ENCODE measurements at places on chromosomes 1 and 21.

- no peak for DNase-seq
These were observed 21.3 kb upstream of the RUNX1 start for GRCh38 chr21:35070436-35070835.

DNA sequence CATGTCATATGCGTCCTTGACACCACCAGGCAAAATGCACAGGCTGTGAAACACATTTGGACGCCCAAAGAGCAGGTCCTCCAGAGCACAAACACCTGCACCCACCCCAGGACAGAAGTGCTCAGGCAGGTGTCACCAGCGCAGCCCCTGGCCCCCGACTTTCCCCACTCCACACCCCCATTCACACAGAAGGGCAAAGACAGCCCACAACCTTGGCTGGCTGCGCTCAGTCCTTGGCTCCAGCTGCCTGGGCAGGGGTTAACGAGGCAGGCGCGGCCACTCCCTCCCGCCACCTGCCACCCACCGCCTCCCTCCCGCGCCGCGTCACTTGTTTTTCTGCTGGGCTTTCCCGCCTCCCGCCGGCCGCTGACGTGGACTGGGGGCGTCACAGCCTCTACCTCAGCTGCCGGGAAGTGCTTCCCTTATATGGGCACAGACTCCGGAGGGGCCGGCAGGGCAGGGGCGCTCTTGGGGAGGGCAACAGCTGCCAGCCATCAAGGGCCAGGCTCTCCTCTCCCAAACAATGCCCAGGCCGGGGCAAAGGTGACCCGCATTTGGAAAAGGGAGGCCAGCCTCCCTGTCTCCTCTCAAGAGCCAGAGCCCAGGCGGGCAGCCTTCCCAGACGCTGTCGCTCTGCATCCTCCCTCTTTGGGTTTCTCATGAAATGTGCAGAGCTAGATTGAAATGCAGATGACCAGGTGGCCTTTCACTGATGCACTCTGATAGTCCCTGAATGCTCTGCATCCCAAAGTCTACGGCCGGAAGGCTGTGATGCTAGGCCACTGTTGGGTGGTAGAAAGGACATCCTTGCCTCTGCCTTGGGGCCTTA is 14.8 kb upstream of the BTG2 start:
- peak; percentile 95 for DNase-seq

DNA sequence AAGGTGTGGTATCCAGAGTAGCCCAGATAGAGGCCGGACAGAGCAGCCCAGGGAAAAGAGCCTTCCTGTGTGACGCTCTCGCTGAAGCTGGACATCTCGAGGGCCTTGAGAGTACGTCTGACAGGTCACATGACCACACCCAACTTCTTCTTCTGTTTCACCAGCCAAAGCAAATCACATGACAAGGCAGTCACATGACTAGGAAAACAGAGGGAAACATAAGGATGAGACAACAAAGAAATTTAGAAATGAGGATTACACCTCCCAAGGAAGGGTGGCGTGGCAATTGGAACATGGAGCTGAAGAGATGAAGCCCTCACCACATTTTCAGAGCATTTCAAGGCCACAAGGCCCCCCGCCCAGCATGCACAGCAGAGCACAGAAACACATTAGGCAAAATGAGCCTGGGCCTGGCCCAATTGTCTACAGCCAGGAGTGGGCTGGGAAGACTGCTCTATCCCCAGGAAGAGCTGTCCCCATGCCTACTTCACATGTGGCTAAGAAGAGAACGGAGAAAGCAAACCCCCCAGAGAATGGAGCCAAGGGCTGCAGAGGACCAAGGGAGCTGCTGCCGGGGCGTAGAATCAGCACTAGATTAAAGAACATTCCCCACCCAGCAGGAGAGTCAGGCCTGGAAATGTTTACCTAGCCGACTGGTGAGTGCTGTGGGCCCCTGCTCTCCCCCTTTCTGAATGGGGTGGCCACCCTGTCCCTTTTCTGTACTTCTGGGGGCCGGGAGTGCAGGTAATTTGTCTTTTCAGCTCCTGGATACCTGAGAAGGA is 305.1 kb downstream of the NPHP4 start:
- no peak for DNase-seq

- DNase-seq, result no peak
These were observed 218.7 kb upstream of the COA6 start for GRCh38 chr1:234154320-234155251.

DNA sequence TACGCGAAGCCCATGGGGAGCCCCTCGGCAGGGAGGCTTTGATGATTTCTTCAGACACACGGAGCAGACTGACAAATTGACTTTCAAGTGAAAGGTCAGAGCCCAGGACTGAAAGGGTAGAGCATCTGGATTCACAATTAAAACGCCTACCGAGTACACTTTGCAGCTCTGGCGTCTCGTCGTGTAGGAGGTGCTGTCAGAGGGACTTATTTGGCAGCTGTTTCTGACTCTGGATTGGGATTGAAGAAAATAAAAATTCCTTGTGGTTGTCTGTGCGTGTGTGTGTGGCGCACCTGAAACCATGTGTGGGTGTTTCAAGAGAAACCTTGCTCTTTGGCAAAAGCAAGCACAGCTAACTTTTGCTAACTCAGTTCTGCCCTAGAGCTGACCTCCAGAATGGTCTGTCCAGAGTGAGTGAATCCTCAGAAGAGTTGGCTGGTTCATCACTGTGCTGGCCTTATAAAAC is 348.7 kb downstream of the HLX start:
- no peak for DNase-seq

DNA sequence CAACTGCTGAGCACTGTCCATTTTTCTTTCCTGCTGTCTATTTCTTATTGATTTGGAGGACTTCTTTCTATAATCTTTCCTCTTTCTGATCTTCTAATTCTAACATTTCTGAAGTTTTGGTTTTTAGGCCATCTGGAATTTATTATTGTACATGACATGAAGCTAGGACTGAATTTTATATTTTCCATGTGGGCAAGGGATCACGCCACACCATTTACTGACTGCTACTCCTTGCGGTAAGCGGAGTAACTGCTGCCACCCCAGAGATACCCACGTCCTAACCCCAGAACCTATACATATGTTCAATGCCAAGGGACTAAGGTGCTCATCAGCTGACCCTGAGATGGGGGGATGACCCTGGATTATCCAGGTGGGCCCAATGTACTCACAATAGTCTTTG is 70.6 kb downstream of the NPHP4 start:
- DNase-seq, result no peak

- no peak for DNase-seq
These were observed 11.3 kb downstream of the EFHD2 start for GRCh38 chr1:15420853-15421465.

Measured in activated naive CD4-positive, alpha-beta T cell (primary cell).